GM04504 (cell line): ENCODE measurements at places on chromosomes 2 and 18.
A peak's percentile ranks its signal among the peaks of the same experiment; 100 is the strongest.

DNA sequence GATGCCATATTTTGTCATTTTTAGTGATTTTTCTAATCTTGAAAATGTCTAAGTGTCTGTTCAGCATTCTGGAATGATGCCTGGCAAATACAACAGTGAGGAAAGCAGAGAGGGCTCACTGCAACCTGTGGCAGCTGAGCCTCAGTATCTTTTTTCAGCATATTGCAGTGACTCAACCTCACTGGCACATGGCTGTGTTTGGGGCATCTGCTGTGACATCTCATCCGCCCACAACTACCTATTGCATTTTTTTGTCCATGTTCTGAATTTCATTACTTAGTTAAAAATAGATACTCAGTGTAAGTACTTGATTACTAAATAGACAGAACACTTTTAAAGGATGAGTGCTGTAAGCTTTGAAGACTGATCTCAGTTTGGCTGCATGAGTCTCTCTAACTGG, 10.7 kb downstream of the BABAM2 start:
- no peak for DNase-seq

- DNase-seq: no peak
Measured at GRCh38 chr2:144198116-144198515, 321.8 kb downstream of the ZEB2 start.

DNA sequence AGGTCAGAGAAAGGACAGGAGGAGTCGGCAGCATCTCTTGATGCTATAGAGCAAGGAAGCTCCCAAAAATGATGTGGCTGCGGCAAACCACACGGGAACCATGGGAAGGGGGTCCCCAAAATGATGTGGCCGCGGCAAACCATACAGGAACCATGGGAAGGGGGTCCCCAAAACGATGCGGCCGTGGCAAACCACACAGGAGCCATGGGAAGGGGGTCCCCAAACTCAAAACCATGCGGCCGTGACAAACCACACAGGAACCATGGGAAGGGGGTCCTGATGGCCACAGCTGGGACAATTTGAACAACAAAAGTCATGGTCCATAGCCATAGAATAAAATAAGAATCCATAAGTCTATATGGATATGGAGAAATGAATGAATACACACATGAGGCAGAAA, 58.4 kb upstream of the GLI2 start:
- DNase-seq: no peak

DNA sequence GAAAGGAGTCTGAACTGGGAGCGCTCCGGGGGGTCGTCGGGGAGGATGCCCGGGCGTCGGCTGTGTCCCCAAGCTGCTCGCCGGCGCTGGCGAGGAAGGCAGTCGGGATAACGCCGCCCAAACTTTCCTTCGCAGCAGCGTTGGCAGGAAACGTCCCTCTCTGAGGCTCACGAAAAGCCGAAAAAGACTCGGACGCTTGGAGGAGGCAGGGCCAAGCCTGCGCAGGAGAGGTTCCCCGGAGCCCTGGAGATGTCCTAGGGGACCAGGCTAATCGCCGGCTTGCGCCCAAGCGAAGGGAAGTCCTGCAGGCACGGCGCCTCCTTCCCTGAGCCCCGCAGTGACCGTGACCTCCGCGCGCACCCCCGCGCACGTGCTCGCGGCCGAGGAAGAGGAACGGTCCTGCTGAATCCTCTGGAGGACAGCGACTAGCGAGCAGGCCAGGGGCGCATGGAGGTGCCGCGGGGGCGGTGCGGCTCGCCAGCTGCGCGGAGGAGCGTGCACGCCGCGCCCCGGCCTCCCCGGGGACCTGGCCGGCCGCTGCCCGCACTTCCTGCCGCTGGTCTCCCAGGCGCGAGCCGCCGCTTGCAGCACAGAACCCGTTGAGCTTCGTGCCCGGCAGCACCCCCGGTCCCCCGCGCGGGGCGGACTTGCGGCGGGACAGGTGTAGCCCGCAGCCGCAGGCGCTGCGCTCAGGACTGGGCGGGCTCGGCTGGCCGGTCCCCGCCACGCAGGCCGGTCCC, at the start of gene SH3RF3:
SH3RF3 (plus strand) TSS at position 590 of the 740 bp plus-strand sequence.
- DNase-seq: no peak

- DNase-seq: no peak
Measured at GRCh38 chr18:13361431-13361830, 142.9 kb downstream of the LDLRAD4 start.

DNA sequence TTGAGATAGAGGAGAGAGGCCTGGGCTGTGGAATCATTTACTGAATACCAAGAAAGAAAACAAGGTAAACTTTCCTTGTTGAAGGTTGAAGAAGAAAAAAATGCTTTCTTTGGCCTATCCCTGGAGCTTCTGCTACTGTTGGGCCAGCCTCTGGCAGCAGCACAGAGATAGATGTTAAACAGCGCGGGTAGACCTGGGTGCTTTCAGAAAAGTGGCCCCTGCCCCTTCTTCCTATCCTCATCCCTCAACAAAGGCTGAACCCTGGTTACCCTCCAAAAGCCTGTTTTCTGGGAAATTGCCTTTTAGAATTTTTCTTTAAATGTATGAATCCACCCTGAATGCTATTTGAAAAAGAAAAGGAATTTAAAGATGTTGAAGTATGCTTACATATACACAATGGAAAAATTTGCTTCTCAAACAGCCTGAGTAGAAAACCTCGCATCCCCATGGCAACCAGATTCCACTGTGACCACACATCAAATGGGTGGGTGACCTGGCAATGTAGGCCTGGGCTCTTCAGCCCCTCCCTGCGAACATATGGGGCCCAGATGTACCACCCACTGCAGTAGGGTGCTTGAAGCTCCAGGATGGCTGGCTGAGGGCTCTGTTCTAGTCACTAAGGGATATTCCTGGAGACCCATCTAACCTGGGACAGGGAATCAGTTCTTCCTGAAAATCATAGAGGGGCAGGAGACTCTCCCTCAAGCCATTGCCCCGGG, 23.4 kb upstream of the CHRNA1 start:
- DNase-seq: peak; percentile 100

- no peak for DNase-seq
Measured at GRCh38 chr2:158319269-158319668, 137.3 kb downstream of the CCDC148 start.

DNA sequence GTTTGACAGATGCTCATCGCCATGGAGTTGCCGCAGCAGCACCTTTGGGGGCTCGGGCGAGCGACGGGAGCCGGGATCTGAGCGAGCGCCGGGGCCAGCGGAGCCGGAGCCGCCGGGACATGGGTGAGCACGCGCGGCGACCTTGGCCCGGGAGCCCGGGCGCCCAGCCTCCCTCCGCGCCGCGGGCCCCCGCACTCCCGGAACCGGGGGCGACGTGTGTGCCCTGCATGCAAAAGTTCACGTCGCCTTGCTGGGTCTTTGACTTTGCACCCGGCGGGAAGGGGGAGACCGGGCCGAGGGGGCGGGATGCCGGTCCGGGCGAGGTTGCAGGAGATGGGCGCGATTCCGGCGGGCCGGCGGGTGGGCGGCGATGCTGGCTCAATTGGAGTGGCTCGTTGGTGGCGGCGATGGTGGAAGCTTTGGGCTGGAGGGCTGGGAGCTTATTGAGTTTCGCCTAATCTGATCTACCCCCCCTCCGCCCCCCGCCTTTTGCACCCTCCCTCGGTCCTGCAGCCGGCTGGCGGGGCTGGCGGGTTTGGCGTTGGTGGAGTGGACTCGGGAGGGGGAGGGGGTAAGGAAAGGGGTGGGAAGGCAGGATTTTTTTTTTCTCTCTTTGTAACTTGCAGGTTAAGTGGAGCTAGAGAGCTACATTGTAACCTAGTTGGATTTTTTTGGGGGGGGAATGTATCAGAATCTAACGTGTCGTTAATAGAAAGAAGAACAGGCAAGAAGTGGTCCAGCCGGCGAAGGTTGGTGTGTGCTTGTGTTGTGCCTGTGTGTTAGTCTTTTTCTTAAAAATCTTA, at the start of gene SETBP1:
SETBP1 (plus strand) TSS at position 616 of the 803 bp plus-strand sequence. CDS start 20,459 bp downstream, outside the sequence.
- DNase-seq: no peak

DNA sequence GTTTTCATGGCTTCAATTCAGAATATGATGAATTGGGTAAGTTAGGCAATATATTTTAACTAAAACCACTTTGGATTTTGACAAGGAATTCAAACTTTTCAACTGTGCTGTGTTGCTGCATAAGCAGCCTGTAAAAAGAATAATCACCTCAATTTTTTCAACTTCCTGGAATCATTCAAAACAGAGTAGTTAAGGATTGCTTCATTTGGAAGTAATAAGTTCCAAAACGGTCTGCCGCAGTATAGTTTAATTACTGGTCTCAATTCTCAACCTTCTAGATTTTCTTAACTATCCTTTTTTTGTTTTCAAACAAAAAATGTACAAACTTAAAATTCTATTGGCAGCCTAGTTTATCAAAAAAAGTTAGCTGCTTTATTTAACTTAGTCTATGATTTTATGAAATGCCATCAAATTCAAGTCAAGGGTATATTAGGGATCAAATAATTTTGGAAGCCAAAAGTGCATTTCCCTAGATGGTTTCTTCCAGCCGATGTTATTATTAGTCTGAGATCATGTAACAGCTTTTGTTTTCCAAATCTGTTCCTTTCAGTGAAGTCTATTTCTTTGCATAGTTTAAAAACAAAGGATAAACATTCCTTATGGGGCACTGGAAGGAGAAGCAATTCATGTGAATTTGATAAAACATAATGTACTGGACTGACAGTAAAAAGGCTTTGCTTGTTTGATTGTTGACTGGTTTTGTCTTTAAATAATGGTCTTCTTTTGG, 76.1 kb upstream of the ETAA1 start:
- DNase-seq: no peak

- no peak for DNase-seq
Measured at GRCh38 chr18:4672162-4672561, 217.1 kb upstream of the DLGAP1 start.

- DNase-seq: no peak
Measured at GRCh38 chr2:23745068-23745725, 181.7 kb downstream of the ATAD2B start.

DNA sequence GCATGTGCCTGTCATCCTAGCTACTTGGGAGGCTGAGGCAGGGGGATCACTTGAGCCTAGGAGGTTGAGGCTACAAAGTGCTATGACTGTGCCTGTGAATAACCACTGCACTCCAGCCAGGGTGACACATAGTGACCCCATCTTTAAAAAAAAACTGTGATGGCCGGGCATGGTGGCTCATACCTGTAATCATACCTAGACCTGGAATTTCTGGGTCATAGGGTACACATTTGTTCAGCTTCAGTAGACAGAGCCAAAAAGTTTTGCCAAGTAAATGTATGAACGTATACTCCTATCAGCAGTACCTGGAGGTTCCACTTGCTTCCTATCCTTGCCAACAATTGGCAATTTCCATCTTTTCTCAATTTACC, 6.4 kb upstream of the IGFBP2 start:
- no peak for DNase-seq

- no peak for DNase-seq
Measured at GRCh38 chr2:121102941-121103340, 182.1 kb downstream of the TFCP2L1 start.

DNA sequence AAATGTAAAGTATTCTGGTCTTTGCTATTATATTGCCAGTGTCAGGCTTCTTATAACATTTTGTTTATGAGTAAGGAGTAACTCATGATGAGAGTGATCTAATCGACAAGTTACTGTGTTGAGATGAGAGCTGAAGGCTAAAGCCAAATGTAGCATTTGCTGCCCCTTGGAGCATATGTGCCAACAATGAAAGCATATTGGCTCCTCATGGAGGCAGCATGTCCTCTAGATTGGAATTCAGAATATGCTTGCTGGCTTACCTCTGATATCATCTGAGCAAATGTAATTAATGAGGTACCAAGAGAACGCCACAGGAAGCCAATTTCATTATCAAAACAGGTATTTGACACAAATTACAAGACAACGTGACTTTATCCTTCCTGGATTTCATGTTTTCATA, 781.1 kb upstream of the FSHR start:
- DNase-seq: no peak

DNA sequence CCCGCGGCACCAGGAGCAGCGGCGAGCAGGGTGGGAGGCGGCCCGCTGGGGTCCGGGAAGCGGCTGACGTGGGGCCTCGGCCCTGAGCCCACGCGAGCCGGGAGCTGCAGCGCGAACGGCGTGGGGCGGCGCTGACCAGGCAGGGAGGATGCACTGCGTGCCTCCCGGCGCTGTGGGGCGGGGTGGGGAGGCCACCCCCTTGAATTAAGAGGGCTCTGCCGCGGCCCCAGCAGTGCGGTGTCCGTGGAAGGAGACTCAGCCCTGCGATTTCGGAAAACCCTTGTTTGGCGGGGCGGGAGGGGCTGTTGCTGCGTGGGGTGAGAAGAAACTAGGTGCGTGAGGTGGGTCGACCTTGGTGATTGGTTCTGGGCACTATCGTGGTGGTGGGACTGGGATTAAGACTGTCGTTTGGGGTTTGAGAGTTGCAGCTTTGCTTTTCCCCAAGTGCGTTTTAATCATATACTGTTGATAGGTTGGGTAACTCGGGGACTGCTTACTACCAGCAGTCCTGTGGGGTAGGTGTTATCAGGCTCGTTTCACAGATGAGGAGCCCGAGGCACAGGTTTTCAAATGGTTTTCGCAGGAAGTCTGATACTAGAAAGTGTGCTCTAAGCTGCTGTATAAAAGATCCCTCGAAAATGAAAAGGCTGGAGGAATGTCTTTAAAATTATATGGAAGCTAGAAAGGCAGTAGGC, 722 bp downstream of the ACSL3 start:
- no peak for DNase-seq
